ENCODE measurements at places on chromosomes 3 and 15.

GRCh38 chr3:115502128-115502527 is 121.2 kb upstream of the GAP43 start:
- no peak for DNase-seq

GRCh38 chr15:67916565-67916964 is 76.7 kb upstream of the RNU6-1 start:
- no peak for DNase-seq

- DNase-seq = no peak
Observed at GRCh38 chr3:170947018-170947769, 38.8 kb upstream of the EIF5A2 start.

DNA sequence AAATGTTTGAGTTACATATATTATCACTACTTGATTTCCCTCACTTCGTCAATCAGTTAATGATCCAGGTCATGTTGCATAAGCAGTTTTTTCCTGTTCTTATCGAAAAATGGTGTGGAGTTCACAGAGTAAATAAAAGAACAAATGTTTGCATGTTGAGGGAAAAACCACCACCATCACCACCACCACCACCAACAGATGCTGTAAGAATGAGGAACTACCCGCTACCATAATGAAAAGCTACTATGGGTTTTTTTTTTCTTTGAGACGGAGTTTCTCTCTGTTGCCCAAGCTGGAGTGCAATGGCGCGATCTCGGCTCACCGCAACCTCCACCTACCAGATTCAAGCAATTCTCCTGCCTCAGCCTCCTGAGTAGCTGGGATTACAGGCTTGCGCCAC is 27.6 kb downstream of the RUBCN start:
- no peak for DNase-seq

GRCh38 chr3:3355442-3355841 is 176.0 kb upstream of the CRBN start:
- DNase-seq = no peak

DNA sequence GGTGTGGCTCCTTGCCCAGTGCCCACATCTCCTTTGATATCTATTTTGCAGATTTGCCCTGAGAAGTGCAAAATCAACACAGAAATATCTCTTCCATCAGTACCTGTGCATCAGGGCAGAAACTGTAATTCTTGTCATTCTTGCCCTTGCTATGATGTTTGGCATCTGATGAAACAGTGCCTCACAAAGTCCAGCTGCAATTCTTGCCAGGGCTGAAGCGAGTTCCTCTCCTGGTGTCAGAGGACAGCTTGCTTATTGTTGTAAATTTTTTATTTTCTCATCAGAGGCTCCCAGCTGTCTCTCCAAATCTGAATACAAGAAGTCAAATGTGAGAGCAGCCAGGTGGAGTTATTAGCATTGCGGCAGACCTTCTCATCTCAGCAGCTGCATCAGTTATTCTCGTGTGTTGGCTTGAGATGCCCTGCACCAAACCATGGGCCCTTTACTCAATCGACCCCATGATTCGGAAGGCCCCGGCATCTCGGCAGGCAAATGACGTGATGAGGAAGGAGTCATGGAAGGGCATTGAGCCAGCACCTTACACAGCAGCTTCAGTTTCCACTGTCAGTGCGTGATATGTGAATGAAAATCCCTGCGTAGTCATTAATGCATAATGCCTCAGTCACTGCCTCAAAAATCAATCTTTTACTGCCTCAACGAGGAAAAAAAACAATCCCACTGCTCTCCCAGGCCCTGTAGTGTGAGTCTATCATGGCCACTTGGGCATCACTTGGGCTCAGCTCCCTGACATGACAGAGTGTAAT is 93.4 kb downstream of the CCNL1 start:
- no peak for DNase-seq

GRCh38 chr15:55522742-55523450 is 14.9 kb upstream of the DNAAF4 start:
- DNase-seq = no peak

GRCh38 chr3:119937229-119937628 is 155.3 kb downstream of the NR1I2 start:
- DNase-seq = no peak

DNA sequence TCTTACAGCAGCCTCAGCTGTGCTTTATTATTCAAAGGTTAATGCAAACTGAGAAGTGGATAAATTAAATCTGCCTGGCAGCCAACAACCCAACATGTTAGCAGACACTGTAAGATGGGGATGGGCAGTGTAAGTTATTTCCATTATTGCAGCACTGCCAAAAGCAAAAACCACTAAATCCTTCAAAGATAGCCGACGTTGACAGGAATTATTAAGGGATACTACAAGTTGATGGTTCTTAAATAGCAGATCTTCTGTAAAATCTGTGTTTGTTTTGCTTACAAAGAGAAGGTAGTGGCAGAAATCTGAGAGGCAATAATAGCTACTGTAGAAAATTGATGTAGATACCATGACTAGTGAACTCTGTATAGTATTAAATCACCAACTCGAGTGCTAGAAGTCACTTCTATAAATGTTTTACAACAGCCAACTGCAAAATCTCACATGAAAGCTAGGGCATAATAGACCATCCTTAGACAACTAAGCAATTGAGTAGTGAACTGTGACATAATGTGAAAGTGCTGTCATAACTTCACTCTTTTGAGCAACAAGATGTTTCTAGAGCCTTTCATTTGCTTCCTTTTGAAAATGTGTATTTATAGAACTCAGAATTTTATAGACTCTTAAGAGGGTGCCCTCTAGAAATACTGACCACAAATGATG is 278.6 kb downstream of the UBE2E2 start:
- no peak for DNase-seq

DNA sequence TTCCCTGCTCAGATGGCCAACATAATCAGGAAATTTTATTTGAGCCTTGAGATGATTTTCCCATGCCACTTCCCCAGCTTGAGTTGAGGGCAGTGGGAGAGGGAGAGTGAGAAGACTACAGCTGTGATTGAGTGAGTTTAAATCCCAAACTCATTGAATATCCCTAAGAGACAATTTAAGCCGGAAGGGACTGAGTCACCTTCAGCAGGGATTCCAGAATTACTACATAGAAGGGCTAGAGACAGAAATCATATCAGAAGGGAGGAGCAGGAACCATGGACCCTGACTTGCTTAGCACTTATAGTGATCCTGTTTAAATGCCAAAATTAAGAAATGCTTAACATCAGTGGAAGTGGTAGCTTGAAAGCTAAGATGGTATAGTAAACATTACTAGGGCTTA is 312.2 kb upstream of the SLCO3A1 start:
- no peak for DNase-seq

DNA sequence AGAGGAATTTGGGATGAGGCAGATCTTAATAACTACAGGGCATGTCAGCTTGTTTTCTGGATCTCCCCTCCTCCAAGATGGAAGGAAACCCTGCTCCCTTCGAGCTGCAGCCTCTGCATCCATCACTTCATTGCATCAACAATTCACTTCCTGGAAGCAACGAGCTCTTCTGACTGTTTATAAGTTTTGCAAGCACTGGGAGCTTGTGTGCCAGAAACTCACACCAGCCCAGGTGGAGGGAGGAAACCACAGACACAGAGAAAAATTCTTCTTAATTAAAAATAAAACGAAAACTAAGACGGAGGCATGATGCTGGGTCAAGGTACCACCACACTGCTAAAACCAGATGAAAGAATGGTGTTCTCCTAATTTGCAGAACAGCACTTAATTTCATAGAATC is 10.6 kb downstream of the LRIG1 start:
- no peak for DNase-seq

- no peak for DNase-seq
Observed at GRCh38 chr3:32175607-32176197, 62.8 kb upstream of the CMTM8 start.

DNA sequence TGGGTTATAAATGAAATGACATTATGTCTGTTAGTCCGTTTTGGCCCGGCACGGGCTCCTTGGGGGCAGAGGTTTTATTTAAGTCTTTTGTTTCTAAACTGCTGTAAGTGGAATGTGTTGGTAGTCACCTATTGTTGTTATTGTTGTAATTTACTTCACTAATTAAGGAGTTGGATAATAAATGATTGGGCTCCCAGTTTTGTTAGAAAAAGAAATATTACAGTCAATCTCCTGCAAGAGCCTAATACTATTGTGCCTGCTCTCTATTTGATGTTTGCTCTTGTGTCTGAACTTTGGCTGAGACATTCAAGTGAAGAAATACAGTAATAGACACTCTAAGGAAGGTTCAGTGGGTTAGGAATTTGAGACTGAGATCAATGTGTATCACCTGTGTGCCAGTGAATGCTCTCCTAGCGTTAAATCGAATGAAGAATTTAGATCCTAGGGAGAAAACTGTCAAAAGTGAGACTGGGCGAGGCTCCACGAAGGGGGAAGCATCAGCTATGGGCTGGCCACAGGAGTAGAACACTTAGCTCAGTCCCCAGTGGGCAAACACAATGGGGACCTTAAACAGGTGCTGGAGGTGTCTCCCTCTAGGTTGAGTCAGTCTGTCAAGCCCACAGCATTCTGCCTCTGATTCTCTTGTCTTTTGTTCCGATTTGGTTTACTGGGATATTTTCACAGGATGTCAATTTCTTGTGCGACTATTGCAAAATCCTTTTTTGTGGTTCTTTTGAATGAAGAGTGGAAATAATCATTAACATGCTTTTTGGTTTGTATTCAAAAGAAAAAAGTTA is 1.2 kb downstream of the ROBO2 start:
- DNase-seq = no peak

DNA sequence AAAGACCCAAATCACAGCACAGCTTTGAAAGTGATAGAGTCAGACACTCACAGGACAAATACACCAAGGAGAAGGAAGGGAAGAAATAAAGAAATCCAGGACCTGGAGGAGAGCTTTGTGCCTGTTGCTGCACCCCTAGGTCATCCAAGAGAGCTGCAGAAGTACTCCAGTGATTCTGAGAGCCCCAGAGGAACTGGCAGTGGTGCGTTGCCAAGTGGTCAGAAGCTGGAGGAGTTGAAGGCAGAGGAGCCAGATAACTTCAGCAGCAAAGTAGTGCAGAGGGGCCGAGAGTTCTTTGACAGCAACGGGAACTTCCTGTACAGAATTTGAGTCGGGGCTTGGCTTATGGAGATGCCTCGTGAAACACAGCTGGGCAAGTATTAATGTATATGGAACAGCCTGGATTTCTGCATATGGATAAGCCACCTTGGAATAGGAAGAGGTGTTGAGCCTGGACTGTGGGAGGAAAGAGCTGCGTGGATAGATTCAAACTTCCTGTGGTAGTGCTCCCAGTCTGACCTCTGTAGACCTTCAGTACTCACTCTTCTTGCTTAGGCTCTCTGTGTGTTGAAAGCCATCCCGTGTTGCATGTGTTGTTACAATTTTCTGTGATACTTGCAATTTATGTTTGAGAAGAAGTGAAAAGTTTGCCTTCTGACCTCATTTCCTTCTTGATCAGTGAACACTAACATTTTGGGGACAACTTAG is 6.1 kb downstream of the NGRN start:
- DNase-seq = no peak

- DNase-seq = no peak
Observed at GRCh38 chr3:124938896-124939295, 4.3 kb upstream of the MUC13 start.

DNA sequence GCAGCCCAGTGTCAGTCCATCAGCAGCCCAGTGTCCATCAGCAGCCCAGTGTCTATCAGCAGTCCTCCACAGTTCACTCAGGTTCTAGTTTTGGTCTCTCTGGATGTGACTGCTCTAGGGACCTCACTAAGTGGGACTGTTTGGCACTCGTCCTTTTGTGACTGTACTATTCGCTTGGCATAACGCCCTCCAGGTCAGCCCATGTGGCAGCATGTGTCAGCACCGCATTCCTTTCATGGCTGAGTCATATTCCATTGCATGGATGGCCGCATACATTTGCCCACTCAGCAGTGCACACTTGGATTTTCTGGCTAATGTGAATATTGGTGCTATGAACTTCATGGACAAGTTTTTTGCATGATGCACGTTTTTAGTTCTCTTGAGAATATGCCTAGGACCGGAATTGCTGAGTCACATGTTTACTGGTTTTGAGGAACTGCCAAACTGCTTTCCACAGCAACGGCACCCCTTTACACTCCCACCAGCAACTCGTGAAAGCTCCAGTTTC is 16.4 kb downstream of the CHST13 start:
- DNase-seq = no peak

- no peak for DNase-seq
Observed at GRCh38 chr3:150098621-150099020, 127.9 kb upstream of the PFN2 start.

- DNase-seq = no peak
Observed at GRCh38 chr3:120907659-120908029, 361 bp upstream of the STXBP5L start.

DNA sequence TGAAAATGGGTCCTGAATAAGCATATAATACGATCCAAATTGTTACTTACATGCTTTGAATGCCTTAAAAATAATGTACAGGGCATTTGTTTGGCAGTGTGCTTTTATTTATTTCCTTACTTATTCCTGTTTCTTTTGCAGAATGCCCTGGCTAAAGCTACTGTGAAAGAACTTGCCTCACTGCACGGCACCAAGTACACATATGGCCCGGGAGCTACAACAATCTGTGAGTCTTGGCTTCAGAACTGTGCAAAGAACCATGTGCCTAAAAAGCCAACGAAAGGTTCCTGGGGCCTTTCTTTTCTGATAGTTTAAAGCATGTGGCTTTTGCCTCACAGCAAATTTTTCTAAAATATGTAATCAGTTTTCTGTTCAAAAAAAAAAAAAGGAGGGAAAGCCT is 7.8 kb upstream of the CPA3 start:
- no peak for DNase-seq

- no peak for DNase-seq
Observed at GRCh38 chr3:50156549-50157493, 1.7 kb downstream of the SEMA3F start.

GRCh38 chr15:65275104-65275727 is 11.5 kb downstream of the PARP16 start:
- no peak for DNase-seq

DNA sequence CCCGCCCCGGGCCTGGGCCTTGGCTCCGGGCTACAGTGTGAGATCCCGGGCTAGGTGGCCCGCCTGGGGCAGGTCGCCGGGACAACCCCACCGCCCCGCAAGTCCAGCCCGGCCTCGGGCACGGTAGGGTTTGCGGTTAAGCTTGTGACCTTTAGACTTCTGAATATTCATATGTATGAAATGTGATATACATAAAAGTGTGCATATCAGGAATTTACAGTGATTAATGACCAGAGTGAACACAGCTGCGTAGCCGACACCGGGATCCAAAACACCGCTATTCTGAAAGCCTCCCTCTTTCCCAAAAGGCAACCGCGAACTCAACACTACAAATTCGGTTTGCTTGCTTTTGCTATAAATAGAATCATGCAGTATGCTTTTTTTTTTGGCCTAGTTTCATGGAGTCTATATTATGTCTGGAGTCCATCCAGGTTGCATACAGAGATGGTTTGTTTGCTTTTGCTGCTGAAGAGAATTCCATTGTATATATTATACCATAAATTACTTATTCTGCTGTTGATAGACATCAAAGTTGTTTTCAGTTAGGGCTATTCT is 636 bp upstream of the SNRPA1 start:
- no peak for DNase-seq

- no peak for DNase-seq
Observed at GRCh38 chr3:167609156-167609555, 44.6 kb downstream of the WDR49 start.

GRCh38 chr3:171980578-171981270 is 58.7 kb upstream of the FNDC3B start:
- DNase-seq = no peak

- no peak for DNase-seq
Observed at GRCh38 chr15:55289011-55289745, 435 bp downstream of the RAB27A start.

GRCh38 chr3:25386686-25387255 is 41.3 kb upstream of the RARB start:
- no peak for DNase-seq

GRCh38 chr15:90306560-90306959 is 41.1 kb downstream of the NGRN start:
- no peak for DNase-seq

GRCh38 chr15:79163395-79163794 is 72.8 kb upstream of the RASGRF1 start:
- DNase-seq = no peak
